ENCODE measurements at places on chromosomes 7 and 10. TPM values are rescaled to one million over a fixed set of nuclear protein-coding genes. Genes with fewer than 3 reads are reported as not detected.

- H3K27me3 ChIP-seq: no peaks in the 10 kb centered on the region
- no peaks in the 10 kb centered on the region for H3K36me3 ChIP-seq
- no peak for DNase-seq
- no peak overlapping the region for H3K4me3 ChIP-seq
These were observed 216.9 kb downstream of the MGMT start for GRCh38 chr10:129683920-129684319.

GRCh38 chr10:102613286-102613685 is 31.0 kb upstream of the TRIM8 start:
- no peak overlapping the region for H3K4me3 ChIP-seq
- H3K4me1 ChIP-seq: no peaks in the 10 kb centered on the region
- H3K36me3 ChIP-seq: no peaks in the 10 kb centered on the region
- DNase-seq: peak; percentile 57

NKX2-3 gene
- total RNA-seq: 35.2 TPM

COL28A1 gene
- total RNA-seq: 9.9 TPM

SFTPA1 gene
- not detected for total RNA-seq
